Stimulated activated CD8-positive, alpha-beta memory T cell treated with anti-CD3 and anti-CD28 coated beads, Interleukin-12 subunit alpha, Interleukin-12 subunit beta, amount 100 ng/mL, for 4 hours (primary cell): ENCODE measurements at places on chromosomes 11 and 22.
A peak's percentile ranks its signal among the peaks of the same experiment; 100 is the strongest.

DNA sequence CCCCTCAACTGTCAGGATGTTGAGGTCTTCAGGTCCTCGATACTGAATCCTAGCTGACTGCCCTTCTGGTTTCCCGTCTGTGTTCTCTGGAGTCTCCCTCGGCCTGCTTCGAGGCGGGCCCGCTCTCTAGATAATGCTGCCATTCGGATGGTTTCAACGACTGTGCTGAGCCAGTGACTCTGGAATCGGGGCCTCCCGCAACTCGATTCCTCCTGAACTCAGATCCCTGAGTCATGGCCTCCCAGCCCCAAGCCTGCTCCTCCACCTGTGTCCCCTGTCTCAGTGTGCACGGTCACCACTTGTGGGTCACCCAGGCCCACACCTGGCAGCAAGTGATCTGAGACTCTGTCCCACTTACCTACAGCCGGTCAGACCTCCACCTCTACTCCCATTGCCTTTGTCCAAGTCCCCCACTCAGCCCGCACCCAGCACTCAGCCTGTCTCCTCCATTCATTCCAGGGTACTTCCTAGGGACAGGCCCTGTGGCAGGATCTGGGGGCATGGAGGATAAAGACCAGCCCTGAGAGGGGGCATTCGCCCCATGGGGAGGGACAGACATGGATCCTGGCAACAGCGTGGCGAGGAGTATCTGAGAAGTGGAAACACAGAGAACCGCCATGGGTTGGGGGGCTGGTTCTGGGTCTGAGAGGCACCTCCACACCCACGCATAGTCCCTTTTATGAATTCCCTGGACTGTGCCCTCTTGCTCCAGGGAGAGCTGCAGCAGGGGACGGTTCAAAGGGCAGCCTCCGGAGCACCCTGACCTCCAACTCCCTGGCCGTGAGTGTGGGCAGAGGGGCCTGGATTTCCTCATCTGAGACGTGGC lies 14.3 kb downstream of the MPST start:
- DNase-seq: no peak

DNA sequence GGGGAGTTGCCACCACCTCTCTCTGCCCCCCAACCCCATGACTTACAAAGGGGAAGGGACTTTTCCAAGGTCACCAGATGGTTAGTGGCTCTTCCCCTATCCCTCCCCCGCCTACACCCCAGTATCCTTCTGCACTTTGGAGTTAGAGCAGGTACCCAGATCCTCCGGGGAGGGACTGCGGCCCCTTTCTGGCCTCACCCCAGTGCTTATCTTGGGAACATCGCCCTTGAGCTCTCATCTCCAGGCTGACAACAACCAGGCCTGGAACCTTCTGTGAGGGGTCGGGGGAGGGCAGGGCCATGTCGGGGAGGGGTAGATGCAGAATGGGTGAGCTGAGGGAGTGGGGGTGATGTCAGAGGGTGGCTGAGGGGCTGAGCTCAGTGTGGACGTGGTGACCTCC lies 7.5 kb upstream of the NAALADL1 start:
- no peak for DNase-seq

- no peak for DNase-seq
Observed at GRCh38 chr22:47303161-47303890, 540.9 kb downstream of the TBC1D22A start.

DNA sequence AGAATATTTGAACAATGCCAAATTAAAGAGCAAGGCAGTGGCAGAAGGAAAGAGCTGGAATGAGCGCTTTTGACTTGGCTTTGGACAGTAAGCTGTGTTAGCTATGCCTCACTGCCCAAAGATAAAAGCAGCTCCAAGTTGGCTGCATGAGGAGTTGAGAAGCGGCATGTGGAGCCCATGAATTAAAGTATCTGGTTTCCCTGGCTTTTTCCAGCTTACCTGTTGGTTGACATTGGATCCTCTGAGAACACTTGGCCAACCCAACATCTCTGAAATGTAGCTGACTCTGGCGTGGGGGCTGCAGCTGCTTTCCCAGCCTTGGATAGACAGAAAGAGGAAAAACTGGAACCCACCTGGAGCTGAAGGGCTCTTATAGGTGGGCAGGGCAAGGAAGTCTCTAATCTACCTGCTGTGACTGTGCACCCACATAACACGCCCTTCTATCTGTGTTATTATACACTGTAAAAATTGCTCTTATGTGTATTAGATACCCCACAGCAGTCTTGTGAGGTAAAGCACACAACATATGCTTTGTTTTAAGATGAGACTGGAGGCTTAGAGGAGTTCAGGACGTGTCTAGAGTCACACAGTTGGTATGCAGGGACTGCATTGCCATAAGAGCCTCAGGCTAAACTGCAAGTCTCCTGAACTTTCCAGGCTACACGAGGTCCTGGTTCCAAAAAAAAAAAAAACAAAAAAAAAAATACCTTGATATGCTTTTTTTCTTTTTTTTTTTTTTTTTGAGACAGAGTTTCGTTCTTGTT lies 5.8 kb downstream of the UBASH3B start:
- DNase-seq: no peak

- DNase-seq: no peak
Observed at GRCh38 chr11:131301306-131301705, 69.1 kb upstream of the NTM start.

GRCh38 chr22:47914481-47915097 lies 1152.1 kb downstream of the TBC1D22A start:
- no peak for DNase-seq

DNA sequence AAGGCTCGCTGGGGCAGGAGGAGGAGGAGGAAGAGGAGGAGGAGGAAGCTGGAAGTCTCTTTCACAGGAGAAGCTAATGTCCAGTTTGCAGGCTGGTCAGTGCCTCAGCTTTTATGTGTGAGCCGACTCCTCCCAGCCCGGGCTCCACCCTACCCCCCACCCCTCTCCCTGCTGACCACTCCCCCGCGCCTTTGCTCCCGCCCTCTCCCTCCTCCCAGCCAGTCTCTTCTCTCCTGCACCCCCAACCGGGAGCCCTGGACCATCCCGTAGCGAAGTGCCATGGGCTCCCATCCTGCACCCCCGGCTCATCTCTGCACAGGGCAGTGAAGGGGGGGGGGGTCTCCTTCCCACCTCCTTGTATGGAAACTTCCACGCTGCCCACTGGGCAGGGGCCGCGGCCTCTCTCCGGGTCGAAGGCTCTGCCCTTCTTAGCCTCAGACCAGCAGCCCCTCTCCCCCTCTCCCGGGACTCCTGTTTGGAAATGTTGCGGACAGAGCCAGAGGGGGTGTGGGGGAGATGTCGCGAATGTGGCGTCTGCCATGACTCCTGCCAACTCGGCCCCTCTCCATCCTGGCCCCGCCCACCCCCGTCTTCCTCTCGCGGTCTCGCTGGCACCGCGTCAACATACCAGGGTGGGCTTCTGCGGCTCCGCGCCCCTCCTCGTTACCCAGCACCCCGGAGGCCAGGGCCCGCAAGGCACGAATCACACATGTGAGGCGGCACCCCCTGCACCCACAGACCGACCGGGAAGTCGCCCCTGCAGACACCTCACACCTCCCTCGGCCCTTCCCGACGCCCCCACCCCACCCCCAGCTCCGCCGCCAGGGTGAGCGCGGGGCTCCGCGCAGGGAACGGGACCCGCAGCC lies 1.8 kb downstream of the IGF2 start:
- no peak for DNase-seq

DNA sequence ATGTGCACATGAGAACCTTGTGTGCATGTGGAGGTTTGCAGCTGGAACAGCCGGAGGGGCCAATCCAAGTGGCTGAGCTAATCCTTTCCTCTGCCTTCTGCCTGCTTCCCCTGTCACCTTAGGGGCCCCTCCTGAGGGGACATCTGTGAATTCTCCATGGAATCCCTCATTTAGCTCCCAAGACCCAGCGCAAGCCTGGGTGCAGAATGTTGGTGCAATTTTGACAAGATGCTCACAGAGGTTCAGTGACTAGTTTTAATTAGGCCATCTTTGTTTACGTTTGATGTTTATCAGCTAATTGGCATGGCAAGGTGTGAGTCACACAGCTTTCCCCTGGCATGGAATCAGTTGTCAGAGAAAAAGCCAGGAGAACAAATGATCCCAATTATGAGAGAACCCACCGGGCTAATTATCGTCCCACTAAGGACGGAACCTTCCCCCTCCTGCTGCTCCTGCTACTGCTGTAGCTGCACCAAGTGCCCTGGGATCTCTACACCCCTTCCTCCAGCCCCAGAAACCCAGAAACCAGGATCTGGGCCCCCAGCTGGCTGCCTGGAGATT lies 63.6 kb upstream of the PAX6 start:
- DNase-seq: no peak

DNA sequence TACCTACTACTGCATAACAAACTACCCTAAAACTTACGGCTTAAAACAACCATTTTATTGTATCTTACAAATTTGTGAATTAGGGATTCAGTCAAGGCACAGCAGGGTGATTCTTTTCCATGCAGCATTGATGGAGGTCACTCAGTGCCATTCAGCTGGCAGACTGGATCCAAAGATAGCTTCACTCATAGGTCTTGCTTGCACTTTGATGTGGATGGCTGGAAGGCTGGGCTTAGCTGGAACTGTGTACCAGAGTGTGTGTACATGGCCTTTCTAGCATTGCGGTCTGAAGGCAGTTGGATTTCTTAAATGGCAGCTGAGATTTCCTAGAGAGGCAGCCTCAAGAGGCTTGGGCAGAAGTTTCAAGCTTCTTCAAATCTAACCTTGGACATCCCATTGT lies 25.0 kb downstream of the YAP1 start:
- no peak for DNase-seq

DNA sequence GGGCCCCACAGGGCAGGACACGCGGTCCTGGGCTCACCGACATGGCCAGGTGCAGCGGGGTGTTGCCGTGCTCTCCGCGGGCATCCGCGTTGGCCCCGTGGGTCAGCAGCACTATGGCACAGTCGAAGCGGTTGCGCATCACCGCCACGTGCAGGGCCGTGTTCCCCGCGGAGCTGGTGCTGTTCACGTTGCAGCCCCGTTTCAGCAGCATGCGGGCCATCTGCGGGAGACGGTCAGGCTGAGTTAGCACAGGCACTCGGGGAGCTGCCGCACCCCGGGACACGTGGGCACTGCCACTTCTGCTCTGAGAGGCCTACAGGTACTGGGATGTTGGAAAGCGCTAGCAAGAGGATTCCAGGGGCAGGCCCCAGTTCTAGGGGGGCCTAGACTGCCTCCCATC lies 22.3 kb upstream of the BAIAP2L2 start:
- DNase-seq: no peak

- DNase-seq: no peak
Observed at GRCh38 chr22:21926728-21927127, 25.9 kb downstream of the PPM1F start.

- no peak for DNase-seq
Observed at GRCh38 chr22:18068381-18068988, 9.3 kb upstream of the PEX26 start.

DNA sequence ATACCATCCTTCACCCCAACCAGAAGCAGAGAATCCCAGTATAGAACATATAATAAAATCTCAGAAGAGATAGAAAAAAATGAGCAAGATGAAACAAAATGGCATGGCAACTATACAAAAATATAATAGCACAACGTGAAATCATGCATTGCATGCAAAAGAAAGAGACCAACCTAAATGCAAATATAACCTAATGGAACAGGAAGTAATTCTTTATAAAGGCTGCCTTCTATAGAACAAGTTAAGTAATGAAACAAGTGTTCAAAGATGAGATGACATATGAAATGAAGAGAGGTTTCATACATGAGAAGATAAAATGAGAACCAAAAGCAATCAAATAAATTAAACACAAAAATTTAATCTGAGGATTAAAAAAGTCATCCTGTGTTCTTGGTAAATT lies 18.5 kb upstream of the ARHGAP20 start:
- no peak for DNase-seq

GRCh38 chr22:32518381-32518780 lies 43.8 kb downstream of the FBXO7 start:
- no peak for DNase-seq

GRCh38 chr11:123430721-123431497 lies 840 bp downstream of the GRAMD1B start:
- peak; percentile 23 for DNase-seq

GRCh38 chr11:1978720-1979473 lies 18.7 kb downstream of the H19 start:
- DNase-seq: no peak

DNA sequence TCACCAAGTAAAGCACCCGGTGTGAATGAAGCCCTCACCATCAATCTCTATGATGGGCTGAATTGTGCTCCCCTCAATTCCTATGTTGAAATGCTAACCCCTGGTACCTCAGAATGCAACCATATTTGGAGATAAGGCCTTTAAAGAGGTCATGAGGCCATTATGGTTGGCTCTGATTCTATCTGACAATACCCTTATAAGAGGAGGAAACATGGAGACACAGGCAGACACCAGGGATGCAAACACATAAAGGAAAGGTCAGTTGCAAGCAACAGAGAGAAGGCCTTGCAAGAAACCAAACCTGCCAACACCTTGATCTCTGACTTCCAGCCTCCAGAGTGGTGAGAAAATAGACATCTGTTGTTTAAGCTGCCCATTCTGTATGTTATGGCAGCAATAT lies 13.3 kb upstream of the ZNF280A start:
- DNase-seq: no peak

DNA sequence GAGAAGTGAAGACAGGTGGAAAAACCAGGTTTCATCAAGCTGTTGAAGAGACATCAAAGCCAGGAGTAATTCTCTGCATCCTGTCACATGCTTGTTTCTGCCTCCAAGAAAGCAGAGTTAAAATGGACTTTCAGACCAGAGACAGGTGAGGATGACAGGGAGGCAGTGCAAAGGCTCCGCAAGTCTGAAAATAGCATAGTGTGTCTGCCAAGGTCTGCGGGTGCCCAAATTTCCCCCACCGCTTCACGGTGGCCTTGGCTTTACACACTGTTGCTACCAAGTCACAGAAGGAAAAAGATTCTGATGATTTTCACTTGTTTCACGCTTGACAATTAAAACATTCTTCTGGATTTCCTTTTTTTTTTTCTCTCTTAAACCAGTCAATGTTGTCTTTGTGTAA lies 44.2 kb downstream of the SNX19 start:
- DNase-seq: no peak

- no peak for DNase-seq
Observed at GRCh38 chr11:33545931-33546330, 154.7 kb downstream of the C11orf91 start.

DNA sequence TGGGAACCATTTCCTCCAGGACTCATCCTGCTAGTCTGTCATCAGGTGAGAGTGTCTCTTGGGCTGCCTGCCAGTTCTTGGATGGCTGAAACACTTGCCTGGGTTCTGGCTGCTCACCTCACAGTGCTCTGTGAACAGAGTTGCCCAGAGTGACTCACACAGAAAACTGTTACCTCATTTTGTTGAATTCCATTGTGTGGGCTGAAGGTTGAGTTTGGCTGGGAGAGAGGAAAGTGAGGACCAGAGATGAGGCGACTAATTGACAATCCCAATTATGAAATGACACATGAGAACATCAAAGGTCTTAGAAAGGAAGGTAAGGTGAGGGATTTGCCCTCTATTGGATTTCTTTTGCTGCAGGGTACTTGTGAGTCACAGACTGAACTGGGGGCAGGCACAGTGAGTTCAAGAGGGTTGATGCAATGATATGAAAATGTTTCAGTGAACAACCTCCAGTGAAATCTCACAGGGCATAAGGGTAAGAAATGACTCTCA lies 20.2 kb upstream of the CALCB start:
- DNase-seq: no peak
